T-cell (primary cell): ENCODE measurements at places on chromosomes 16 and 17.
A peak's percentile ranks its signal among the peaks of the same experiment; 100 is the strongest.

DNA sequence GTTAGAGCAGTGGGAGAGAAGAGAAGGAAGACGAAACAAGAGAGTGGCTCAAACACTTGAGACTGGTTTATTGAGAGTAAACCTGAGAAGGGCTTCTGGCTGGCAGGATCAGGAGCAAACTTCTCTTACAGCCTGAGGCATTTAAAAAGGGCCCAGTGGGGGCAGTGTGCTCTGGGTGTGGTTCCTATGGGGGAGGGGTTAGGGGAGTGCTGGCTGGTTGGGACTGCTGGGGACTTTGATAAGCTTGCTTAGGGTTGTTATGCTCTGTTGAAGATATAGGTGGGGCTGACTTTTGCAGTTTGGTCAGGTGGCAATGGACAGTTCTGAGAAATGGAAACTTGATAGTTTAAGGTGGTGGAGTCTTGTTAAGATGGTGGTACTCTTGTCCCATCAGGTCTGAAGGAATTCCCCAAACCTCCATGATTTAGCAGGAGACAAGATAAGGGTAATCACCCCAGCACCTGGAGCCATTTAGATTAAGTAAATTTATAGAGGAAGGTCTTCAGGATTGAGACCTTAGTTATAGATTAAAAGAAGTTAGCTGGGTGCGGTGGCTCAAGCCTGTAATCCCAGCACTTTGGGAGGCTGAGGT is 79.3 kb downstream of the EMP2 start:
- DNase-seq: peak; percentile 22

DNA sequence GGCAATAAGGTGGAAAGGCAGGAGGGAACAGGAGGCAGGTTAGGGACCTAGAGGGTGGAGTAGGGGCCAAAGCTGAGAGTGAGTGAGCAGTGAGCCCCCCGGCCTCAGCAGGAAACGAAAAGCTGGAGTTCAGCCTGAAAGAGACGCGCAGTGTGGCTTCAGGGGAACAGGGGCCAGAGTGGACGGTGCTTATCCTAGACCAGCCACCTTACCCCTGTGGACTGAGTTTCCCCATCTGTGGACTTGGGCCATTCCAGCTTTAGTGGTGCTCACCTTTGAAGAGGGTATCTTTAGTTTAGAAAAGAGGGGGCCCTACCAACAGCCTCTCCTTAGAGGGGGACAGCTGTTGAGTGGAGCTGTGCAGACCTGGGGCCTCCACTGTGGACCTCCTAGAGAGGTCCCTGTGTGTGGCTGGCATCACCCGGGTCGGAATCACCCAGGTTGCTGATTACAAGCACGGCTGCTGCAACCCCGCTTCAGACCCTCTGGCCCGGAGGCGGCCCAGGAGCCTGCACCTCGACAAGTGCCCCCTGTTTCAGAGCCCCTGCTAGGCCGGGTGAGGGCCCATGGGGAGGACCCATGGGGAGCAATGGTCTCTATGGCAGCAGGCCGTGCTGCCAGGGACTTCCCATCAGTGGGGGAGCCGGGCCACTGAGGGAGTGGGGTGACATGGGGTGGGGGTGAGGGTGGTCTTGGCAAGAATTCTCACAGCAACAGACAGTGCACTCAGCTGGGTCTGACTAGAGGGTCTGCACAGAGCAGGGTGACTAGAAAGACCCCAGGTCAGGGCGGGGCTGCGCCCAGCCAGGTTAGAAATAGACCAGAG is 2.6 kb downstream of the GPR142 start:
- no peak for DNase-seq

DNA sequence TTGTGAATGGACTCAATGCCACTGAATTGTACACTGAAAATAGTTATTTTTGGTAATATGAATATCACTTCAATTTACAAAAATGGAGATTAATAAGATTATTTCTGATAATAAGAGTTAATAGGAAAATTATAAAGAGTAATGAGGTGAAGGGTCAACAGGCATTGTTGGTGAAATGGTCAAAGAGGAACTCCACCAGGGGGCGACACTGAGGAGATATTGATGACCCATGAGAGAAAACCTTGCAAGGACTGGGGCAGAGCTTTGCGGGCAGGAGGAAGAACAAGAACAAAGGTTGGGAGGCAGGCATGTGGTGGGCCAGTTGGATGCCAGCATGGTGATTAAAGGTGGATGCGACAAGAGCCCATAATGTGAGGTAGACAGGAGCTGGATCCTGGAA is 74.0 kb upstream of the XYLT1 start:
- no peak for DNase-seq

GRCh38 chr16:4410335-4411075 is 5.9 kb downstream of the CORO7 start:
- DNase-seq: no peak

DNA sequence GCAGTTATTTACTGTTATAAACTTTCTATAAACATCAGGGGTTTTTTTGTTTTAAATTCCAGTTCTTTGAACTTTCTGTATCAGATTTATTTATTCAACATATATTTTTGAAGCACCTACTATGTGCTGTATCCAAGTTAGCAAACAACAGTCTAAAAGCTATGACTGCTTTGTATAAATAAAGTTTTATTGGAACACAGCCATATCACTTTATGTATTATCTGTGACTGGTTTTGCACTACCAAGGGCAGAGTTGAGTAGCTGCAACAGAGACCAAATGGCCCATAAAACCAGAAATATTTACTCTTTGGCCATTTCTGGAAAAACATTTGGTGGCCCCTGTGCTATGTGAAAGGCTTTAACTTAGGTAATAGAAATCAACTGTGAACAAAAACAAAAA is 110.2 kb upstream of the ERCC4 start:
- no peak for DNase-seq

- DNase-seq: peak; percentile 1
These were observed 28.3 kb upstream of the CDH15 start for GRCh38 chr16:89143201-89143741.

DNA sequence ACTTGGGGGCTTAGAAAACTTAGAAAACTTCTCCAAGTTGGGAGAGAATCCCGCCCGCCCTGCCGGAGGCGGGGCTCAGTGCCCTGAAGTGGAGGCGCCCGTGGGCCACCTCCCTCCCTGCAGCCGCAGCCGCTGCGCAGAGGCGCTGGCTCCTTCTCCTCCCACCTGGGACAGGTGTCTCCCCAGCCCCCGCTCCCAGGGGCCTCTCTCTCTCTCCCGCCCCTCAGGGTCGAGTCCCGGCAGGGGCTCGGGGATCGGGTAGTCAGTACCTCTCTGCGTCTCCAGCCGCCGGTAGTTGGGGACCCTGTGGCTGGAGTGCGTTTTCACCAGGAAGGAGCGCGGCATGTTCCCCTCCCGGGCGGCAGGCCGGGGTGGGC is 257 bp downstream of the SNAI3 start:
- no peak for DNase-seq

DNA sequence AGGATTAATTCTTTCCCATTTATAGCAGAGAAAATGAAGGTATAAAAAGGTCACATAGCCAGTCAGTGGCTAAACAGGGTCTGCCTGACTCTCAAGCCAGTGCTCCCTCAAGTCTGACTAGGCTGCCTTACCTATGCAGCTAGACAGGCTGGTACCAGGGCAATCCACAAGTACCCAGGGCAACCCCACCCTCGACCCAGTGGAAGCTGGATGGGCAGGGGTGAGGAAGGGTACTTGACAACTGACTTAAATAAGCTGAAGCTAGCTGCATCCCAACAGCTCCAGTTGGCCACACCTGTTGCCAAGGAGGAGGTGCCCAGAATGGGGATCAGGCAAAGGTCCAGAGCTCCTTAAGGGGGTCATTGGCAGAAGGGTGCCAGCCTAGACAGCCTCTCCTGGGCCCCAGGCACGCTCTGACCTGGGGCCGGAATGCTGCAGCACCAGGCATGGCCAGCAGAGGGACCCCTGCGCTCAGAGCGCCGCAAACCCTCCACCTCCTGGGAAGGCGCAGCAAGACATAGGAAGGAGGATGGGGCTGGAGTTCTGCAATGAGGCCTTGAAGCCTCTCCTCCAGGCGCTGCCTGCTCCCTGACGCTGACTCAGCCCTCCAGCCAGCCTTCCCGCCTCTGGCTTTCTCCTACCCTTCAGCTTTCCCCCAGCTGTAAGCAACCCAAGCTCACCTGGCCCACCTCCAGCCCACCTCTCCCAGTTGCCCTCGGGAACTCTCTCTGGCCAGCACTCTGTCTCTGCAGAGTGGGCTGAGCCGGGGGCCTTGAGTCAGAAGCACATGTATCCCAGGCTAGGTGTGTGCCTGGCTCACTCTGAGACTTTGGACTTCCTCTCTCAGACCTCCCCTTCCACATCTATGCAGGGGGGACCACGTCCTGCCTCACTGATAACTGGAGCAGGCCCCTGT is 28.8 kb downstream of the MPP2 start:
- DNase-seq: peak; percentile 17

DNA sequence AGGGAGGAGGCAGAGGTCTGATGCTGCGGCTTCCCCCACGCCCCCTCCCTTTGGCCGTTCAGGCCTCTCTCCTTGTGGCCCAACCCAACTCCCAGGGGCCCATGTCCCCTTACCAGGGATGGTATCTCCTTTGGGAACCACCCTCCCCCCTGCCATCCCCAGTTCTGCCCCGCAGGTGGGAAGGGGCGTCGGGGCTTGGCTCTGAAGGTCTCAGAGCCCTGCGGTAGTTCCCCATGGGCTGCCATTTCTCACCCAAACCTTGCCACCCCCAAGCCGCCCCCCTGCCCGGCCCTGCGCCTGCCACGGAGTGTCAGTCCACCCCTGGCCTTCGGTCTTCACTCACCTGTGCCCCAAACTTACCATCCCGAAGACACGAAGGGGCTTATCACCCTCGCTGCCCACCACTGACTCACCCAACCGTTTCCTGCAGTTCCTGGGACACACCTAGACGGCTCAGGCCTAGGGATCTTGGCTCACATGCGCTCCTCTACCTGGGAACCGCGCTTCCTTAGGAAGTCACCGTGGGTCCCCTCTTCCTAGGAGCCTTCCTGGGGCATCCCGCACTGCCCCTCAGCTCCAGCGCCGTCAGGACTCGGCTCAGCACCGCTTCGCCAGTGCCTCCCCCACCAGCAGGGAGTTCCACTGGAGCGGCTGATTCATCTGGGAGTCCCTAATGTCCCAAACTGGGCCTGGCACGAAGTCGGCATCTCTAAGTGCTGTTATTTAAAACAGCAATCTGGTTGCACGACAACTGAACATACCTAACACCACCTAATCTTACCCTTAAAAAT is 1.1 kb upstream of the DOC2A start:
- DNase-seq: no peak

DNA sequence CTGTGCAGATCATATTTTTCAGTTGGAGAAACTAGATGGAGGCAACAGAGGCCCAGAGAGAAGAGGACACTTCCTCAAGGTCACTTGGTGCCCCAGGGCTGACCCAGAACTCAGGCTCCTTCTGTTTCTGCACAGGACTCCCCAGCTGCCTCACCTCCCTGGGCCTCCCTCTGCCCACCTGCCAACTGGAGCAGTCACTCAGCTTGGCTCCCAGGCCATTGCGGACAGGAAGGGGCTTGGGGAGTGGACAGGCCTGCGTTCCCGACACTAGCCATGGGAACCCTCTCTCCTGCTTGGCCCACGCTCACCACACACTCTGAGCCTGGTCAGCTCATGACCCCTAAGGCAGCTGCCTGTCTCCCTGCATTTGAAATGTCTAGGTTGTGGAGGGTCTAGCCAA is 78.1 kb upstream of the BRD7 start:
- no peak for DNase-seq

GRCh38 chr17:58614859-58615459 is 76.9 kb downstream of the TEX14 start:
- DNase-seq: no peak

GRCh38 chr16:77137045-77137444 is 53.9 kb upstream of the MON1B start:
- DNase-seq: no peak

- DNase-seq: no peak
These were observed at the start of gene CRYBA1 for GRCh38 chr17:29246628-29247027. Gene CRYBA1, plus strand, starts transcription at chr17:29246859. Its CDS starts 5 bp downstream, at chr17:29246864.

DNA sequence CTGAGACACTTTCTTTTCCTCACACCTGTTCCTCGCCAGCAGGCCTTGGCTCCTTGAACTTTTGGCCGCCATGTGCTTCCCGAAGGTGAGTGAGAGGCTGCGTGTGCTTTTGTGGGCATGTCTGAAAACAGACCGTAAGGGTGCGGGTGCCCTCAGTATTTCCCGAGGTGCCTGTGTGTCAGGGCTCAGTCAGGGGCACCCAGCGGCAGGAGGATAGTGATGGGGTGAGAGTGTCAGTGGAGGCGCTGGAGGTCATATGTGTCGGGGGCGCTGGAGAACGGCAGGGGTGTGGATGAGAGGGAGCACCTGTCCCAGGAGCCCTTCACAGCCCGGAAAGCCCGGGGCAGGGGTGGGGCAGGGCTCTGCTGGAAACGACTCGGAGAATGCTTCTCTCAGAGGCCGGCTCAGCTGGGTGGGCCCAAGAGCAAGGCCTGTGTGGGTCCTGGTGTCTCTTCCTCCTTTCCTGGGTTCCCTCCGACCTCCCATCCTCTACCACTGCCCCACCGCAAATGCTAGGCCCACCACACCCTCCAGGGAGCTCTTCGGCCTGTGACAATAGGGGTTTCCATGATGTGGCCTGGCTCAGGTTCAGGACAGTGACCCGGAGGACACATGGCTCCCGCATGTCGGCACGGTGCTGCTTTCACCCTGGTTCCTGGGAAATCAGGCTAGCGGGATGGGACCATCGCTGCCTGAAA is 451 bp downstream of the IL32 start:
- DNase-seq: peak; percentile 43

DNA sequence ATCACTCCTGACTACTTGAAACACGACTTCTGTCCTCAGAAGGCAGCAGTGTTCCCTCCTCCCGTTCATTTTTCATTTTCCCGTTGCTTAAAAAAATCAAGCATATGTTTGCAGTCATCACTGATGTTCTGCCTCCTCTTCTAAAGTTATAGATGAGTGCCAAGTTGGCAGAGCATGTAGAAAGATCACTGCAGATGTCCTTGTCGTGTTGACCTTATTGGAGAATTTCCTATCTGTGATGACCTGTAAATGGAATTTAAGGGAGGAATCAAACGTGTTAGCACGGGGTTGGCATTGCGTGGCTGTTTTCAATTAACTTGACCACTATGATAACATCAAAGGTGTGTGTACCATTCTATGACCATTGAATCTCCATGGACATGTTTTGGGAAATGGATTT is 396.7 kb downstream of the WWOX start:
- DNase-seq: no peak

DNA sequence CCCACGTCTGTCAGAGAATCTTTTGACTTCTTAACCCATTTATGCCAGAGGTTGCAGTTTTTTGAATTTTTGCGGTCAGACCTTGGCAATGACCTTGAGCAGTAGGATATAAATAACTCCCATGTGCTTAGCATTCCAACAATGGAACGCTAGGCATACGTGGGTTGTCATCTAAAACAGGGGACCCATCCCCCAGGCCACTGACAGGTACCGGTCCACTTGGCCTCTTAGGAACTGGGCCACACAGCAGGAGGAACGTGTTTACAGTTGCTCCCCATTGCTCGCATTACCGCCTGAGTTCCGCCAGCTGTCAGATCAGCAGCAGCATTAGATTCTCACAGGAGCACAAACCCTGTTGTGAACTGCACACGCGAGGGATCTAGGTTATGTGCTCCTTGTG is 76.8 kb upstream of the LGALS9 start:
- DNase-seq: no peak

GRCh38 chr17:74864866-74865395 is 5.2 kb upstream of the GRIN2C start:
- peak; percentile 50 for DNase-seq
